DMS79 (cell line): ENCODE measurements at places on chromosomes 3 and 15.

- peak; percentile 64 for DNase-seq
Observed at GRCh38 chr3:38454884-38455638, 1.4 kb downstream of the ACVR2B start.

DNA sequence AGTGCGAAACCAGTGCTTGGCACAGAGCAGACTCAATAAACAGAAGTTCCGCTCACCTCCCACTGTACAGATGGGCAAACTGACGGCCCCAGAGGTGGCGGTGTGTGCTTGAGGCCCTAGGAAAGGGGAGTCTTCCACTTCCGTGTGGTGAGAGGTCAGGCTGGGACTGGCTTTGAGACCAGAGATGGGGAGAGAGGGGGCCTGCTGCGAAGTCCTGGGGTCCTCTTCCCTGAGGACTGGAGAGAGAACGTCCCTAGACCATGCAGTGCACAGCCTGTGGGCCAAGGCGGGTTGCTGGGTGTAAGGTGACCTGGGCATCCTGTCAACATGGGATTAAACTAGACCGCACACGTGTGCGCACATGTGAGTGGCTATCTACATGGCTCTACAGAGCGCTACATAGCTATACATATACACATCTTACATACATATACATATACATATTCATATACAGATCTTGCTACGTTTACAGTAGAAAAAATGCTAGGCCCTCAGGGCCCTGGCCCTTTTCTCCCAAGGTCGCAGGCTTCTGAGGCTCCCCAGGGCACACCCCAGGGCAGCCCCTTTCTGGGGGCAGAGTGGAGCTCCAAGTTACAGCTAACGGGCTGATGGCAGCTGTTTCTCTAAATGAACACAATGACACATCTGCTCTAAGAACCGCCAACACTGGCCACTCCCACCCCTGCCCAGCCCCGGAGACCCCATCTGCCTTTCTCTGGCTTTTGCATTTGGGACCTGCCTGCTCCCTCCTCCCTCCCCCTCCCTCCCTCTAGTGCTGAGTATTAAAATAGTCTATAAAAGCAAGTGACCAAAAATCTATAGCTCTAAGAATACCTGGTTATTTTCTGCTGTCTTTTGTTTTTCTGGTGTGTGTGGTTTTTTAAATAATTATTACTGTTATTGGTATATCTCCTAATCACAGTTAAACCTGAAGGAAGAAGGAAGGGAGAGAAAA, 47.0 kb downstream of the HCN4 start:
- DNase-seq: no peak

DNA sequence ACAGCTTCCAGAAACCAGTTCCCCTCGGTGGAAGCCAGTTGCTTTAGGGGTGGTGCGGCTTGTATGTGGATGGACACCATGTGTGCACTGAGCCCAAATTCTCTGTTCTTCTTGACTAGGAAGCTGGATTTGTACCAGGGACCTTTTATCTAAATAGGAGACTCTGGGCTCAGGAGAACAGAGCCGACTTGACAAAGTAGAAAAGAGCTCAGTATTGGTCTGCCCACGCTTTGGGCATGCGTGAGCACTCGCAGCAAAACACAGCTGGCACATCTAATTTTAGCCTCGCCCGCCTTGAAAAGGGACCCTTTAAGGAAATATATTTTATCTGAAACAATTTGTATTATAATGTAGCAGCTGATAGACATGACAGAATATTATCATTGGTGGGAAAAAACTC, 1.1 kb upstream of the RBMS3 start:
- DNase-seq: no peak

- no peak for DNase-seq
Observed at GRCh38 chr3:164364111-164364510, 714.2 kb downstream of the SI start.

DNA sequence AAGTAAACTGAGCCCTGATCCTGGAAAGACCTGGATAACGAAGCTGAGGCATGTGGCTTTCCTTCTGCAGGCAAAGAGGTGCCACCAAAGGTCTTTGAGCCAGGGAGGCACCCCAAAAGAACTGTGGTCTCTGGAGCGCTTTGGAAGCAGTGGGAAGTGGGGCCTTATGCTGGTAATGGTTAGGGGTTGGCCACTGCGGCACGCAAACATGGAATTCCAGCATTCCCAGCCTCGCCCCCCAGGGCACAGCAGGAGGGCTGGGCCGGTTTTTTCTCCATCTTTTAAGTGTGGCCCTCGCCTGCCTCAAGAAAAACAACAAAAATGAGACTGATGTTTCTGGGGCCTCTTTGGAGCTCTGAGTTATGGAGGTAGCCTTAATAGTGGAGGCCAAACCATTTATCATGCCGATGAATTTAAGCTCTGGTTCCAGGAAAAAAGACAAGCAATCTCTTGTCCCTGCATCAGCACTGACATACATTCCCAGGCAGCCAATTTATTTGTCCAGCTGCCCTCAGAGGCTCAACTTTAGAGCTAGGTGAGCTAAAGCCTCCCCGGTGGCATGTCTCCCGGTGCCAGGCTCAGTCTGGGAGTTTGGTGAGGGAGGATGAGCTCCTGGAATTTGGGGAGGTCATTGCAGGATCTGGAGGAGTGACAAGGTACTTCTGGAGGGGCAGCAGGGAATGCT, 109.0 kb downstream of the TLE3 start:
- no peak for DNase-seq

DNA sequence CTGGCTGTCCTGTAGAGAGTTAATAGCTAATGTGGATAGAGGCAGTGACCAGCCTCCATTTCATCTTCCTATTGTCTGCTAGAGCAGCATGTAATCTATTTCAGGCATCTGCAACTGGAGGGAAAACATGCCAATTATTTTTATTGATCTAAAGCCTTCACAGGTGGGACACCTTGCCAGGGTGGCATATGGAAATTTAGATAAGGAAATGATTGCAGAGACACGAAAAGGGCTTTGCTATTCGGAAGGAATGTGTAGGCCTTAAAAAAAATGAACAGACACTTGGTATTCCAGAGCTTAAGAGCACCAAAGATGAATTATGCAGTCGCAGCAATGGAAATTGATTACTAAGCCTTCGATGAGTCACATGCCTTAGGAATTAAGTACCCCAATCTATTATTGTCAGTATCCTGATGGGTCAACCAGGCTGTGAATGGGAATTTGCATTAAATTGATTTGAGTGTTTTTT, 454.7 kb downstream of the SQOR start:
- DNase-seq: no peak

DNA sequence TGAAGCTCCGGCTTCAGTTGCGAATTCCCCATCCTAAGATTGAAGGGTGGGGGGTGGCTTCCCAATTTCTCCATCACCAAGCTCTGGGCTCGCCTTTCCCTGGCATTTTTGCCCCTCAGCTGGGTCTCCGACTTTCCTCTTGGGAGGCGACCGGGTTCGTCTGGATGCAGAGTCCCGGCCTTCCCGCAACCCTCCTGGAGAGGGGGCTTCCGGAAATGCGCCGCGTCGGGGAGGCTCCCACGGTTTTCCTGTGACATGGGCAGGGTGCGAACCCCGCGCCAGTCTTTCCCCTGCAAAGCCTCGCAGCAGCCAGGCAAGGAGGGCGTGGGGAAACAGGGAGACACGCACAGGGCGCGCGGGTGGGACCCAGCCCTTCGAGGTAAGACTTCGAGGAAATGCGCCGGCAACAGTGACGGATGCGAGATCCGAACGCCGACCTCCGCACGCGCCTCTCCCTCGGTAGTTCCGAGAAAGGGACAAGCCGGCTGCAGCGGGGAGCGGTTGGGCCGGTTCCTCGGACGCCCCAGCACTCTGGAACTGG, 466 bp upstream of the HCN4 start:
- DNase-seq: no peak

DNA sequence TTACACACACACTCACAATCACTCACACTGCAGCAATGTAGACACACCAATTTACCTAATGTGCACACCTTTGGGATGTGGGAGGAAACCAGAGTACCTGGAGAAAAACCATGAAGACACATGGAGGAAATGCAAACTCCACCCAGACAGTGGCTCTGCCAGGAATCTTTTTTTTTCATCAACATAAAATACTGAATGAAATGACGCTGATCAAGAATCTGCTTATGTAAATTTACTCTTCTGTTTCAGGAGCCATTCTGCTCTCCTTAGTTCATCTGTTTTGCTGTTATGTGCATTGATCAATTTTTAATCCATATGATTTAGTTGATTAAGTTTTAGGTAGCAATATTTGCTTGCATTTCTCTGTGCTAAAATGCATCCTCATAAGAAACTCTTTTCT, 414.2 kb upstream of the CCDC54 start:
- no peak for DNase-seq

DNA sequence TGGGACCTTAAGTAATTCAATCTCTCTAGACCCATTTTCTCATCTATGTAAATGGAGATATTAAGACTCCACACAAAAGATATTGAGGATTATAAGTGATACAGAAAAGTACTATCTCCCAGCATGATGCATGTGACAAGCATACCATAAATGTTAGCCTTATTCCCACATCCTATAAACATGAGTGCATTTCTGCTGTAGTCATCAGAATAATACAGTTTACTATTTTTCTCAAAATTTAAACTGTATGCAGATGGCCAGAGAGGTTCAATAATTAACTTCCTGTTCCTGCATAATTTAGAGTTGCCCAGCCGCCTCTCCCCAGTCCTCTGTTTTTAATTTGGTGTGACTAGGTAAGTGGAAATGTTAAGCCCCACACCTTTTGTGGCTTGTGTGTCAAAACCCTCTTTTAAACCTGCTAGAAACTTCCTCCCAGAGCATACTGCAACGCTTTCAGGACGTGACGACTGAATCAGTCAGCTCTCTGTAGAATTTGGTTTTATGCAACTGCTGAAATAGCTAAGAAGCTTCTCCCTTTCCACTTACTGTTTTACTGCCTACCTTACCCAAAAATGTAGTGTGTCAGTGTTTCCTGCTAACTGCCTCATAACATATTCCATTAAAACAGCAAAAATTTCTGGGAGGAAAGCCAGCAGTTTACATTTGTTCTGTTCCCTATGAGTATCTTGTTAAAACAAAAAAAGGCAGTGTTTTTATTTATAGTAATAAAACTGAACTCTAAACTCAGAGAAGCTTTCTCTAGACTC, 1037.9 kb downstream of the EPHA3 start:
- DNase-seq: no peak
